ENCODE measurements at places on chromosomes 3 and 15.

GRCh38 chr15:38609097-38609738 lies 44.6 kb upstream of the RASGRP1 start:
- H3K4me1 ChIP-seq: no peaks in the 10 kb centered on the region
- DNase-seq: no peak
- no peak overlapping the region for H3K27ac ChIP-seq
- no peak overlapping the region for H3K4me3 ChIP-seq
- H3K27me3 ChIP-seq: no peaks in the 10 kb centered on the region

- no peaks in the 10 kb centered on the region for H3K27me3 ChIP-seq
- H3K36me3 ChIP-seq: no peaks in the 10 kb centered on the region
- no peak for DNase-seq
Measured at GRCh38 chr15:79067969-79068368, 22.6 kb downstream of the RASGRF1 start.

DNA sequence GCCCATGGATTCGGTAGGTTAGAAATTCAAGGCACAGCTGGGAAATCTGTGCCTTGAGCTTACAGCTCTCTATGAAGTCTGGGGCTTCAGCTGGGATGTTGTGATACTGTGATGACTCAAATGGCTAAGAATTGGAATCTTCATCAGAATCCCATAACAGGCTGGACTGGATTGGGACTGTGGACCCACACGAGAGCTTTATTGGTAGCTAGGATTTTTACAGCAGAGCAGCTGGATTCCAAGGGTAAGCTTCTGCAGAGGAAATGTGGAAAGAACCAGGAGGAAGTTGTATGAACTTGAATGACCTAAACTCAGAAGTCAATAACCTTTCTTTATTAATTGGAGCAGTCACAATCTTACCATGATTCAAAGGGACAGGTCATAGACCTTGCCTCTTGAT lies 1187.1 kb downstream of the ROBO1 start:
- H3K36me3 ChIP-seq: no peaks in the 10 kb centered on the region
- H3K4me1 ChIP-seq: no peaks in the 10 kb centered on the region
- H3K27me3 ChIP-seq: no peaks in the 10 kb centered on the region
- no peak for DNase-seq

- H3K4me3 ChIP-seq: no peak overlapping the region
- H3K27me3 ChIP-seq: no peaks in the 10 kb centered on the region
- DNase-seq: no peak
- no peaks in the 10 kb centered on the region for H3K4me1 ChIP-seq
- no peaks in the 10 kb centered on the region for H3K36me3 ChIP-seq
Measured at GRCh38 chr3:71621825-71622537, 38.5 kb upstream of the FOXP1 start.

DNA sequence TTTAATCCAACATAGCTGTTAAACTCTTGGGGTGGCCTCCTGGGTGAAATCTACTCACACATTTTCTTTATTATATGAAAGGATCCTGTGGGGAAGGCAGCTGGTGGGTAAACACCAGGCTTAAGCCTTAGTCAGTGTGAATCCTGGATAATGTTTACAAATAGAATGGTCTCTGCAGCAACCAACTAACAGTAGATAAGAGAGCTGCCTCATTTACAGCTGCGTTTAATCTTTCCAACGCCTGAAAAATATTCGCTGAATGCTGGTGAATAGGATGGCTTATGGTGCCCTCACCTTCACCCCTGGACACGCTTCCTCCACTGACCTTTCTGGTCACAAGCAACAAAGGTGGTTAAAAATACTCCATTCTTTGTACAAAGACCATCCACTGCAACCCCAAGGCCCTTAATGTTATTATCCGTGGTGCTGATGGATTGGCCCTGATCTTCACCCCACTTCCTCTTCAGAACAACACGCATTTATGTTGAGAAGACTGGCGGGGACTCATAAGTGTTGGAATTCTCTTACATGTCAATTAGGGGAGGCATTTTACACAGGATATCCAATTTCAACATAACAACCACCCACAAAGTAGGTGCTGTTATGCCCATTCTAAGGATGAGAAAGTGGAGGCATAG lies 120.0 kb upstream of the FRMD4B start:
- no peak overlapping the region for H3K27ac ChIP-seq
- no peaks in the 10 kb centered on the region for H3K4me1 ChIP-seq
- no peak for DNase-seq
- no peaks in the 10 kb centered on the region for H3K27me3 ChIP-seq
- no peaks in the 10 kb centered on the region for H3K36me3 ChIP-seq
- no peak overlapping the region for H3K4me3 ChIP-seq

DNA sequence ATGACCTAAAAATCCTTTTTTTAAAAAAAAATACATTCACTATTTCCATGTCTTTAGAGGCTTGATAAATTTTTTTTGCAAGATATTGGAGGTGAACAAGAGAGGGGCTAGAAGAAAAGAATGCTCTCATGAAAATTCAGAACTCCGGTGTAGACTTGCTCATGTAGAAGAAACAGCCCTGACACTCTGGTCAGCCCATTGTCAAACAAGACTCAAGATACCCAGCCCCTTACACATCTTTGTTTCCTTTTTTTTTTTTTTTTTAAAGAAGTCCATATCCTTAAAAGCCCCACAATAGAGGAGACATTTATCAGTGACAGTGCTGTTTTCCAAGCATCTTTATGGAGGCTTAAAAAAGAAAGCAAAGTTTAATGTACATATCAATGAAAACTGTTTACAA lies 196.8 kb upstream of the RORA start:
- no peaks in the 10 kb centered on the region for H3K27me3 ChIP-seq
- no peaks in the 10 kb centered on the region for H3K36me3 ChIP-seq
- H3K27ac ChIP-seq: no peak overlapping the region
- no peak overlapping the region for H3K4me3 ChIP-seq

- no peaks in the 10 kb centered on the region for H3K27me3 ChIP-seq
- no peak for DNase-seq
- no peaks in the 10 kb centered on the region for H3K36me3 ChIP-seq
- no peaks in the 10 kb centered on the region for H3K4me1 ChIP-seq
- no peak overlapping the region for H3K4me3 ChIP-seq
- no peak overlapping the region for H3K27ac ChIP-seq
Measured at GRCh38 chr15:75770131-75770530, 57.5 kb upstream of the CSPG4 start.

- peaks cover 18% of the 10 kb centered on the region for H3K4me1 ChIP-seq
- no peaks in the 10 kb centered on the region for H3K27me3 ChIP-seq
- no peak for DNase-seq
- no peaks in the 10 kb centered on the region for H3K36me3 ChIP-seq
Measured at GRCh38 chr3:44467241-44467640, 10.2 kb downstream of the ZNF445 start.

- H3K4me1 ChIP-seq: no peaks in the 10 kb centered on the region
- no peak overlapping the region for H3K4me3 ChIP-seq
- no peak overlapping the region for H3K27ac ChIP-seq
- H3K27me3 ChIP-seq: no peaks in the 10 kb centered on the region
- DNase-seq: no peak
Measured at GRCh38 chr15:99359769-99360168, 108.5 kb downstream of the LRRC28 start.

DNA sequence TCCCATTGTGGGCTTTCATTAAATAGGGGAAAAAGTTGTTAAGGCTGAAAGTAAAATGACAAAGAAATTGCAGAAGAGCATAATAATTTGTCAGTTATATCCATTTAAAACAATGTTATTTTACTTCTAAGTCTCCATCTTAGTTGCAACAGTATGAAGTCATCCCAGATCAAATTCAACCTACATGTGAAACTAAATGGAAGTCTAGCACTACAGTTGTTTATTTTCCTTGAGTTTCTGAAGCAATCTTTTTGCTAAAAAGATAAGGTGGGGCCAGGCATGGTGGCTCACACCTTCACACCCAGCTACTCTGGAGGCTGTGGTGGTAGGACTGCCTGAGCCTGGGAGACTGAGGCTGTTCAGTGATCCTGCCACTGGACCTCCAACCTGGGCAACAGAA lies 80.2 kb downstream of the DPH6 start:
- H3K4me3 ChIP-seq: no peak overlapping the region
- H3K36me3 ChIP-seq: no peaks in the 10 kb centered on the region
- no peak overlapping the region for H3K27ac ChIP-seq
- no peak for DNase-seq
- H3K4me1 ChIP-seq: peaks cover 3% of the 10 kb centered on the region
- no peaks in the 10 kb centered on the region for H3K27me3 ChIP-seq

DNA sequence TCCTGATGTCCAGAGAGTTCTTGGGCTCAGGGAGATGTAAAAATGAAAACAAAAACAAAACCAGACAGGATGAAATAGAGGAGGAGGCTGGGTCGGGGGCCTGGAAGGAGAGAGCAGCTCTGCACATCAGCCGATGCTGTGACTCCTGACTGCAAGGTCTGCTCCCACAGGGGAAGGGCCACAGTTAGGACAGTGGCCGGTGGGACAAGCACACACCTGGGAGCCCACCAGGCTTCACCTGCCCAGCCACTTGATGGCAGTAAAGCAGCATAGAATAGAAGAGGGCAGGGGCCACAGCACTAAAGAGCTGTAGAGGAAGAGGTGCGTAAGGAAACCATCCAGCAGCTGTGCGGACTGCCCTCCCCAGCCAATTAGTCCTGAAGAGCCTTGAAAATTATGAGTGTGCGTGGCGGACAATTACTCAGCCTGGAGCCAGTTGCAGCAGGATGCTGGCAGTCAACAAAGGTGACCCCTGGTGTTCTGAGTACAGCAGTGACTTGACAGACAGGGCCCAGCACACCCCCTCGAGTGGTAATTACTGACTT lies 29.8 kb downstream of the ALS2CL start:
- no peaks in the 10 kb centered on the region for H3K36me3 ChIP-seq
- DNase-seq: no peak
- H3K27ac ChIP-seq: no peak overlapping the region
- H3K4me3 ChIP-seq: no peak overlapping the region
